ENCODE measurements at places on chromosomes 6 and 20.
A peak's percentile ranks its signal among the peaks of the same experiment; 100 is the strongest.

DNA sequence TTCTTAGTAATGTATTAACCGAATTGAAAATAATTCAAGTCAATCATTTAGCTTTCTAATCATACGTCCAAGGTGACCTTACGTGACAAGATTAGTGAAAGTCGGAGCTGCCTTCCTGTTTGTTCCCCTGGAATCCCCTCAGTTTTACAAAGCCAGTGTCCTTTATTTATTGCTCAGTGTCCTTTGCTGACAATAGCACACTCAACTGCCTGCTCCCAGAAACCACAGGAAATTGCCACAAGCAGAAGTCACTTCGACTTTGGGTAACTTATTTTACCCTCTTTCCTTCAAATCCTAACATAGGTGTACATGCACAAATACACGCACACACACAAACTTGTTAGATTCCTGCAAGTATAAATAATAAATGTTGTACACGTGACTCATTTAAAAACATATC lies 1167.7 kb upstream of the ADGRB3 start:
- no peak for DNase-seq

DNA sequence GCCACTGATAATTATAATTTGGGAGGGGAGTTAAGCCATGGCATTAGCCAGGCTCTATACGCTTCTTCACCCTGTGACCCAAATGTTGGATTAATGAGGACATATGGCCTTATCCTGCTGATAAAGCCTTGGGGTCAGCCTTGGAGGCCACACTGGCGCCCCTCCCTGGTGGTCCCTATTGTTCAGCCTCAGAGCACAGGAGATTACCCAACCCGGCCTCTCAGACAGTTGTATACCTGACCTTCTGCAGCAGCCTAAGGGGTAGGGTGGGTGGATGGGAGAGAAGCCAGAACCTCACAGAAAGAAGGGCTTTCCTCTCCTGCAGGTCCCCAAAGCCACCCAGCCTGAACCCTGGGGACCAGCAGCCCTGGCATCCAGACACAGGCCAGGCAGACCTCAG lies 76.8 kb downstream of the LINC00237 start:
- no peak for DNase-seq

DNA sequence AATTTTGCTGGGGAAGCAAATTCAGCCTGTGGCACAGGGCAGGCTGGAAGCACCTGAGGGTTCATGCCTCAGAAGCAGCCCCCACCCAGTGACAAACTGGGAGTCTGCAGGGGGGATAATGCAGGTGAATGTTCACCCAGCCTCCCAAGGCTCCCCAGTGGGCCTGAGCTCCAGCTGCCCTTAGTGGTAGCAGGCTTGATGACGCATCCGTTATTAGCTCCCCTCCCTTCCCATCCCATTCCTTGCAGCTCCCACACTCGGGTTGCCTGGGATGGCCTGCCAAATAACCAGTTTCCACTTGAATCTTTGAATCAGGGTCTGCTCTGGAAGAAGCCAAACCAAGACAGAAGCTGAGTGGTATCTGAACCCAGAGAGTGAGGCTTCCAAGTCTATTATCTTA lies 15.8 kb downstream of the KCNK15 start:
- no peak for DNase-seq

DNA sequence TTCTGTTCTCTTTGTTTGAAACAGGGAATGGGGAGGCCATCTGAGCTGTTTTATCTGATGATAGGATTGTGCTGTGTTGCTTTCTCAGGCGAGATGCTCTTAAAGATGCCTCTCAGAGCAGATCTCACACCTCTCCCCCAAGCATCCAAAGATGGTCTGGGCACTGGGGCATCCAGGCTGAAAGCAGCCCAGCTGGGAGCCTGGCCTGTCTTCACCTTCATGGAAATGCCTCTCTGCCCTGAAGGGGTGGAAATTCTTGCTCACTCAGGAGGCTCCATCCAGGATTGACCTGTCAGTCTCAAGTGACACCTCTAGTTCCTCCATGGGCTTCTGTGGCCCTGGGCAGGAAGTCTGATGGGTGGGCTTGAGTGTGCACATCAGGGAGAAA lies 86.4 kb downstream of the TCP11 start:
- no peak for DNase-seq

DNA sequence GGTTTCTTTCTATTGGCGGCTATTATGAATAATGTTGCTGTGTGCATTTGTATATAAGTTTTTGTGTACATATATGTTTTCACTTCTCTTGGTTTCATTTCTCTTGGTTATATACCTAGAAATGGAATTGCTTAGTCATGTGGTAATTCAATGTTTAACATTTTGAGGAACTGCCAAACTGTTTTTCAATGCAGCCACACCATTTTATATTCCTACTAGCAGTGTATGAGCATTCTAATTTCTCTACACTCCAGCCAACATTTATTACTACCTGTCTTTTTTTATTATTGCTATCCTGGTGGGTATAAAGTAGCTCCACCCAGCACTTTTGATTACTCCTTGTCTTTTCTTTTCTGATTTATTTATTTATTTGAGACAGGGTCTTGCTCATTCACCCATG lies 54.8 kb downstream of the PHACTR2 start:
- DNase-seq = no peak

- no peak for DNase-seq
These were observed 92.0 kb downstream of the RNASET2 start for GRCh38 chr6:166864333-166864732.

GRCh38 chr20:45235995-45236394 lies 14.8 kb downstream of the SEMG2 start:
- no peak for DNase-seq

DNA sequence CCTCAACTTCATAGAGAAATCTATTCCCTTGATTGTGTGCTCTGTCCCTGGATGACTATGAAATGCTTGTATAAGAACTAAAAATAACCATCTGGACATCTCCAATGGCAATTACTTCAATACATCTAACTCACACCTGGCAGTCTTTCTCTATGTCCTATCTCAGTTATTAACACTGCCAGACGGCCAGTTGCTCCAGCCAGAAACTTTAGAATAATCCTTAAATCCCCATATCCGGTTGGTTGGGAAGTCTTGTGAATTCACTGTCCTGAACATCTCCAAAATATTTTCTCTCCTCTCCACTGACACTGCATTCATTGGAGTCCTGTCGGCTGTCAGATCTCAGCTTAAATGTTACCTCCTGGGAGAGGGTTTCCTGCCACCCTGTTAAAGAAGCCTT lies 12.2 kb upstream of the LAMA2 start:
- no peak for DNase-seq

- peak; percentile 84 for DNase-seq
These were observed 24.4 kb downstream of the CNBD2 start for GRCh38 chr20:35992713-35993335.

- DNase-seq = no peak
These were observed 9.0 kb downstream of the ADISSP start for GRCh38 chr20:3758566-3758965.

GRCh38 chr20:53609491-53610445 lies 16.1 kb upstream of the ZNF217 start:
- no peak for DNase-seq

- no peak for DNase-seq
These were observed 254.4 kb downstream of the KCNQ5 start for GRCh38 chr6:72876256-72876655.

Measured in head of caudate nucleus (tissue), 42 donors.